ENCODE measurements at places on chromosomes 1 and 21.

DNA sequence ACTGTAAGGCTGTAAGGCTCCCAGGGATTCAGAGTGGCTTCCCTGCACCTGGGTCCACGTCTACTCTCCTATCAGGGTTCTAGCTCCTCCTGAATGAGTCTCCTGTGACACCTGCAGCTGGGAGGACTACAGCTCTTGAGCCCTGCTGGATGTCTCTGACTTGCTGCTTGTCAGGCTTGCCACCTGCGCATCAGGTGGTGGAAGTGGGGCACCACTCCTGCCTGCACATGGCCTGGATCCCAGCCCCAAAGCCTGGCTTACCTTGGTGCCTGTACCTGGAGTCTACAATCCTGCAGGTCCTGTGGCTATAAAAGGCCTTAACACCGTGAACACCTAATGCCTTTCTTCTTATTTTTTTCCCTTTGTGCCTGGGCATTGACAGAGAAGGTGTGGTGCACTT, 82.2 kb downstream of the FAM78B start:
- no peak for DNase-seq

- DNase-seq = no peak
These were observed 500 bp downstream of the EPHA10 start for GRCh38 chr1:37764414-37764825.

- DNase-seq = no peak
These were observed 44.8 kb upstream of the TENT5C start for GRCh38 chr1:117561071-117561470.

DNA sequence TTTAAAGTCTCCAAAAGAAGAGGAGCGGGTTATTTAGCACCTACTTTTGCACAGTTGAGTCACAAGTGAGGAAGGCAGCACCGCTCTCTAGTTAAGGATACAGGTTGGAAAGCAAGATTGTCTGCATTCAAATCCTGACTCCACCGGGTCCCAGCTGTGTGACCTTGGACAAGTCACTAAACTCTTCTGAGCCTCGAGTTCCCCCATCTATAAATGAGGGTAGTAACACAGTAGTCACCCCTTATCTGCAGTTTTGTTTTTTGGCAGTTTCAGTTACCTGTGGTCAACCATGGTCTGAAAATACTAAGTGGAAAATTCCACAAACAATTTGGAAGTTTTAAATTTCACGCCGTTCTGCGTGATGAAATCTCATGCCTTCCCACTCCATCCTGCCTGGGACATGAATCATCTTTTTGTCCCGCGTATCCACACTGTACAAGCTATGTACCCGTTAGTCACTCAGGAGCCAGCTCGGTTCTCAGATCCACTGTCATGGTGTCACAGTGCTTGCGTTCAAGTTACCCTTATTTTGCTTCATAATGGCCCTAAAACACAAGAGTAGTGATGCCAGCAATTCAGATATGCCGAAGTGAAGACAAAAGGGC, 49.4 kb downstream of the CAPZB start:
- DNase-seq = no peak

- no peak for DNase-seq
These were observed 51.0 kb downstream of the ZBTB18 start for GRCh38 chr1:244102046-244102445.

All from NCI-H1092 (cell line).